ENCODE measurements at places on chromosomes 16 and 17. TPM values are rescaled to one million over a fixed set of nuclear protein-coding genes. Genes with fewer than 3 reads are reported as not detected.
A peak's percentile ranks its signal among the peaks of the same experiment; 100 is the strongest.

The TEKT1 gene
- 0.27 TPM for total RNA-seq

GRCh38 chr16:13291591-13292333 is 390.4 kb downstream of the SHISA9 start:
- DNase-seq: no peak

The CUEDC1 gene
- 0.54 TPM for total RNA-seq

- DNase-seq: peak; percentile 51
Observed at GRCh38 chr16:23803591-23804123, 32.1 kb upstream of the PRKCB start.
